ENCODE measurements at places on chromosomes 7 and 10.

DNA sequence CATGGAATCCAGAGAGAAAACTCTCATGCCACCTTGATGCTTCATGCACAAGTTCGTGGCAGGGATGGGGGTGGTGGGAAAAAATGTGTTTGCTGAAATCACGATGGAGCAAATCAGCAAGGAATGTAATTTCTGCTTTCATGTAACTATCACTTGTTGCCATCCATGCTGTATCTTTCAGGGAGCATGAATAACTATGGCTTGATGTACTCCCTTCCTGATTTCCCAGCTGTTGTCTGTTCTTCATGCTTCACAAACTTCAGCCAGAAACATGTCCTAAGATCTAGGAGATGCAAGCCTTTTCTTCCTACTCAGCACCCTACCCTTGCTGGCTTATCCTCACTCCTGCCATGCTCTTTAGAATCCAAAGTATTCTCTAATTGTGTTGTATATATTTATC, 64.0 kb downstream of the LRRC4 start:
- no peak for DNase-seq

DNA sequence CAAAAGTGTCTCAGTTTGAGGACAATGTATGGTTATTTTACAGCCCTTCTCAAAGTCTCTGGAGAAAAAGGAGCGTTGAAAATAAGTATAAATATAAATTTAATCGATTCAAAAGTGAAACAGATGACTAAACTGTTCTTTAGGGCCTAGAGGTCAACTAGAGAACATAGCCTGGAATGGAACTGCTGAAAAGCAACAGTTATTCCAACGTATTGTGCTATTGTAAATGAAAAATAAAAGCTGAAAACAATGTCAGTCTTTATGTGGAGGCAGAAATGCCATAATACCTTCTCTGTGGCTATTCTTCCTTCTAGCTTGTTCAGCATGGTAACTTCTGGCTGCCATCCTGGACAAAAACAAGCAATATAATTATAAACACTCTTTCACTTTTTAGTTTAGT, 362.5 kb downstream of the ARL4A start:
- no peak for DNase-seq

- no peak for DNase-seq
Measured at GRCh38 chr7:66627151-66627681, 1.5 kb upstream of the KCTD7 start.

- DNase-seq, result no peak
Measured at GRCh38 chr7:121294448-121294992, 34.3 kb upstream of the WNT16 start.

DNA sequence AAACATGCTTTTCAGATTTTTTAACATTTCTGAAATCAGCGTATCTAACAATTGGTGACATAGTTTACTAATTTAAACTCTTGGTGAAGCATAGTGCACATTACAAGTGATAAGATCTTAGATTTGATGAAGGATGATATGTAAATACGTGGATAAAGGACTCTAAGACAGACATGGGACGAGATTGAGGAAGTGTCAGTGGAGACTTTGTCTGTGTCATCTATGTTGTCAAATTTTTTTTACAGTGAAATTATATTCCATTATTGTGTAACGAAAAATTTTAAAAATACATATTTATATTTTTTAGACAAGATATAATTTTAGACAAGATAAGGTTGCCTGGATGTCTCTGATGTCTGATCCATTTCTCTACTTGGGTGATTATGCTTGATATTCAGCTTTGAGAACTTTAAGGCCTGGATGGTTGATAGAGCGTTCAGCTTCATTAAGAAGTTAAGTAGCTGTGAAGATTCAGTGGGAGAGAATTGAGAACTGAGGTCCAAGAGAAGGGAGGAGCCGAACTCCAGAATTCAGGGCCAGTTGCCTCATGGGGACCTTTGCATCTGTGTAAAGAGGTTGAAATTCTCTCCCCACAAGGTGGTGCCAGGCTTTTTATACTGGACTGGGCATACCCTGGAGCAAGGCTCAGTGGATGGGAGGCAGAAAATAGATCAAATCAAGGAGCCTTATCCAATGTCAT, 62.7 kb downstream of the KAT6B start:
- no peak for DNase-seq

- no peak for DNase-seq
Measured at GRCh38 chr10:630581-631073, 58.8 kb downstream of the DIP2C start.

- DNase-seq, result no peak
Measured at GRCh38 chr10:43655311-43655710, 6.6 kb upstream of the ZNF32 start.

- no peak for DNase-seq
Measured at GRCh38 chr10:6516929-6517284, 63.2 kb downstream of the PRKCQ start.

GRCh38 chr7:151271699-151272355, 23.3 kb upstream of the SMARCD3 start:
- DNase-seq, result no peak

DNA sequence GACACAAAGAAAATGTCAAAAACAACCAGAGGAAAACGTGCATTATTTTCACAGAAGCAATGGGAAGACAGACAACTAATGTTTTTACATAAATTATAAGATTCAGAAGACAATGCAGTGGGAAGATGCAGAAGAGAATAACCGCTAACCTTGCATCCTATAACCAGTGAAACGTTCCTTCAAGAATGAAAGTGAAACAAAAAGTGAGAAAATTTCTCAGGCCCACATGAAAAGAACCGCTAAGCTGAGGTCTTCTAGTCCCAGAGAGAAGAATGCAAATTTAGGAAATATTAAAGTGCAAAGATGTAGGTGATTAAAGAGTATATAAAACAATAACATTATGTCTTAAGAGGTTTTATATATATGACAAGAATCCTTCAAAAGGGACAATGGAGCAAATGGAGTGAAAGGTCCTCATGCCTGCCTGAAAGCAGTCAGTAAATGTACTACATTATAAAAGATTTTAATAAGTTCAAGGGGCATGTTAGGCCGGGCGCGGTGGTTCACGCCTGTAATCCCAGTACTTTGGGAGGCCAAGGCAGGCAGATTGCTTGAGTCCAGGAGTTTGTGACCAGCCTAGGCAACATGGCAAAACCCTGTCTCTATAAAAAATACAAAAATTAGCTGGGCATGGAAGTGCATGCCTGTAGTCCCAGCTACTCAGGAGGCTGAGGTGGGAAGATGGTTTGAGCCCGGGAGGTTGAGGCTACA, 43.1 kb upstream of the DDC start:
- no peak for DNase-seq

DNA sequence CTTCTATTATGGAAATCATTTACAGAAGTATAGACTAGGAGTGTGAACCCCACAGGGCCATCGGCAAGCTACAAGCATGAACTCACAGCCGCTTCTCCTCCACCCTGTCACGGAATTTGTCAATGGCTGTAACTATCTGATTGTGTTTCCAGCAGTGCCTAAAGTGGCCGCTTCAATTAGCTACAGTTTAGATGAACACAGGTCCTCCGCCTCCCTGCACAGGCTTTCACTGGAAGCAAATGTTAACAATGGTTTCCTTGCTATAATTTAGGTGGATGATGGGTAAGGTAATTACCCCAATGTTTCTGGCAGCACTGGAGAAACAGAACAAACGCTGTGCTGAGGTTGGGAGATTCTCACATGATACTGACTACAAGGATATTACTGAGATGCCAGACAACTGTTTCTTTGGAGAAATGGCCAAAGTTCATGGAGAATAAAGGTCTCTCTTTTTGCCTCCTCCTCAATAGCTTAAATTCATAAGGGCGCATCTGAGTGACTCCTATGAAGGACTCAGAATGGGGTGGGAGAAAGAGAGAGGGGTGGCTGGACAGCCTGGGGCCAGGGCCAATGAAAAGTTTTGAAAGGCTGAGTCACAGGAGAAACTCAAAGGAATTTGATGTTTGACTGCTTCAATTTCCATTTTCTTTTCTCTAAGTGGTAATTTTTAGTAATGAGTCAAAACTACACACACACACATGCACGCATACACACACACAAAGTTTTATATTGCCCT, 78.9 kb downstream of the SVIL start:
- no peak for DNase-seq

DNA sequence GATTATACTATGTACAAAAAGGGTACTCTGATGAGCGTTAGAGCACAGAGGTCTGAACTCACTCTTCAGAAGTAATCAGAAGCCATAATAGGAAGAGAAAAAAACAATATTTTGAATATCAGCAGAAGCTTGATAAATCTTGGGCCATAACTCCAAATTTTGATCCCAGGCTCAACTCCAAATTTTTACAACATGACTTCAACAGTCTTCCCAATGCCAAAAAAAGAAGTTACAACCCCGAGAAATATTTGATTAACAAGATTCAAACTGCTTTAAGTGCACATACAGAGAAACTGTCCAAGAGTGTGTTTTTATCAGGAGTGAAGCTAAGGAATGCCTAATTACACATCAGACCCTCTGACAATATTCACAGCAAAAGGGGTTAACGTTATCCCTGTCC, 7.5 kb downstream of the MPP7 start:
- DNase-seq, result no peak

- no peak for DNase-seq
Measured at GRCh38 chr10:1854271-1854670, 116.9 kb upstream of the ADARB2 start.

- DNase-seq, result no peak
Measured at GRCh38 chr10:114293075-114293474, 54.0 kb downstream of the VWA2 start.

DNA sequence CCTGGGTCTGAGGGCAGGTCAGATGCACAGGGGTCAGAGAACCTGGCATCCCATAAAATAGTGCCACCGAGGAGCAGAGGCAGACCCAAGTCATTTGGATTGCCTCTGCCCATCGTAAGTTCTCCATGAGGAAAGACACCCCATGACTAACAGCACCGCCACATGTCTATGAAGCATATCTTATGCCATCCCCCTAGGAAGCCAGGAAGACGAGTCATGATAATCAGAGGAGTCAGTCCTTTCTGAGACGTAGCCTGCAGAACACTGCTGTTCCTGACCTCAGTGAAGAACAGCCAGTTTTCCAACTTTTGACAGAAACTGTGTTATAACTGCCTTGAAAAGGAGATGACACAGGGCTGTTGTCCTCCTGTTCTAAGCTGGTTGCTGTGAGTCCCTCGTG, 51.2 kb downstream of the INSYN2A start:
- DNase-seq, result no peak

DNA sequence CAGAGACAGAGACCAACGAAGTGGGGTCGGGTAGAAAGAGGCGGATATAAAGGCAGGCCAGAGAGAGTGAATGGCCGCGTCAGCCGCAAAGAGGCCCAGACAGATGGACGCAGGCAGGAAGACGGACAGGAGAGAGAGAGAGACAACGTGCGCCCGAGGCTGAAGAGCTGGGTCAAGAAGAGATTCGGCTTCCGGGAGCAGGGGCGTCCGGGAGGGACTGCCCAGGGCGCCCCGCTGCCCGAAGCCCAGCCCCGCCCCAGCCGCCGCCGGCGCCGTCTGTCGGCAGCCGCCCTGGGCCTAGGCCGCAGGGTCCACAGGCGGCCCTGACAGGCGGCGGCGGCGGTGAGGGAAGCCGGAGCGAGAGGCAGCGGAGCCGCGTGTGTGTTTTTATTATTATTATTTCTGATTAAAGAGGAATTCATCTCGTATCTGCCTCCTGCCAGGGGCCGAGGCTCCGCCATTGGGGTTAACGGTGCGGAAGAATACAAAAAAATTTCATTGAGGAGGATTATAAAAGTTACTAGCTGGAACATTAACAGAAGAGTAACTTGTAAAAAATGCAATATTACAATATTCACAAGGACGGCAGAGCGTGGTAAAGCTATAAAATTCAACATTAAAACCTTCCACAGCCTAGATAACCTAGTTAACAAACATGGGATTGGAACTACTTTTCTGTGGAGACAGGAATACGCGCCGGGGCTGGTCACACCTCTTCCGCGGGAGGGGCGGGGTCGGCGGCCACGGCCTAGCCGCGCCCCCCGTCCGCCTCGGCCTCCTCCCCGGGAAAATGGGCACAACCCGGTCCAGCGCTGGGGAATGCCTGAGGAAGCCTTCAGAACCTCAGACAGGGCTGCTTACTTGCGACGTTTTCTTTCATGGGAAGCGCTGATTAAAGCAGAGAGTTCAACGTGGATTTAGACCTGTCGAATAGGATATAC, 29.7 kb upstream of the PAX2 start:
- no peak for DNase-seq

GRCh38 chr10:133019651-133020050, 68.1 kb upstream of the ADGRA1 start:
- no peak for DNase-seq

- no peak for DNase-seq
Measured at GRCh38 chr10:104589871-104590270, 51.2 kb upstream of the SORCS3 start.

- DNase-seq, result no peak
Measured at GRCh38 chr7:148458263-148458662, 132.3 kb upstream of the C7orf33 start.
